Activated T-helper 2 cell treated with anti-CD3 and anti-CD28 coated beads, Interferon-gamma antibody, Interleukin-2, Interleukin-4, amounts not matched to agents 10 μg/mL and 5 μg/mL and 100 μg/mL, durations not matched to agents 14 hours and 24 hours and 36 hours (primary cell): ENCODE measurements at places on chromosomes 12 and 14. TPM values are rescaled to one million over a fixed set of nuclear protein-coding genes. Genes with fewer than 3 reads are reported as not detected.

DNA sequence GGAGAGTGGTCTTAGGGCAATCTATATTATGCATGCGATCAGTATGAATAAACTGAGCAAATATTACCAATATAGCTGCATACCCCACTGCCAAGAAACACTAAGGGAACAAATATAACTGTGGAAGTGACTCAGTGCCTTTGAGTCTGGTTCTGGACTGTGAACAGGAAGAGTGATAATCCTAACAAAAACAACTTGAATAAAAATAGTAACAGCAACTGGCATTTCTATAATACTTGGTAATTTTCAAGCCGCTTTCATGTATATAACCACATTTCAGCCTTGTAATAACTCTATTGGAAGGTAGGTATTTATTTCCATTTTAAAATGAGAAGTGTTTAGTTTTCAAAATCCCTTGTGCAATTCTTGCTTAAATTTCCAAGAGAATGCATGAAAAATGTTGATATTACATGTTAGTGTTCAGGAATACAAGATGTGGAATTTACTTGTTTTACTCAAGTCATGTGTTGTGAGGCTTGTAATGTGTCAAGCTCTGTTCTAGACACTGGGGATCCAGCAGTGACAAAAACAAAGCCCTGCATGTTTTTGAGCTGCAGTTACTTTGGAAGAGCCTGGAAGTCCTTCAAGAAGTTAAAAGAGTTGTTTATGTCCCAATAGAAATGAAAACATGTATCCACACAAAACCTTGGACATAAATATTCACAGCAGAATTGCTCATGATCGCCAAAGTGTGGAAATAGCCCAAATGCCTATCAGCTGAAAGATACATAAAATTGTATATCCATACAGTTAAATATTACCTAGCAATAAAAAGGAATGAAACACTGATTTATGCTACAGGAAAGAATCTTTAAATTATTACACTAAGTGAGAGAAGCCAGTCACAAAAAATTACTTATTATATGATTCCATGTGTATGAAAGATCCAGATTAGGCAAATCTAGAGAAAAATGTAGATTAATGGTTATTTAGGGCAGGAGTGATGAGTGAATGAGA, 338.1 kb upstream of the TMEM132C start:
- no peaks in the 10 kb centered on the region for H3K36me3 ChIP-seq
- H3K27me3 ChIP-seq = no peaks in the 10 kb centered on the region
- DNase-seq = no peak

DNA sequence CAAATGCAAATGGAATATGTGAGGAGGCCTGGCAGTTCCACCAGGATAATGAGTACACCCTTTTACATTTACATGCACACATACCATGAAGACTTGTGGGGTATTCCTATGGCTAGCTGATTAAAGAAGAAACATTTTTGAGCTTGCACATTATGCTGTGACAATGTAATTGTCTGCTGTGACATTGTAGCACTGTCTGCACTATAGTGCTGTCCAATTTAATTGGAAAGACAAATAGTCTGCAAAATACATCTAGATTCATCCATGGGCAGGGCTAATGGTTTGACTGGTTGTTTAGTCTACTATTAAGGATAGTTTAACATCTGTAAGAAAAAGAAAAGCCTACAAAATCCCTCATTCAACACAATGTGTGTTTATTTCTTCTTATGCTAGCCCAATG, 1005.6 kb upstream of the LRFN5 start:
- no peak for DNase-seq
- no peak overlapping the region for H3K4me3 ChIP-seq
- H3K27ac ChIP-seq = no peak overlapping the region
- no peaks in the 10 kb centered on the region for H3K27me3 ChIP-seq
- H3K4me1 ChIP-seq = no peaks in the 10 kb centered on the region
- H3K36me3 ChIP-seq = no peaks in the 10 kb centered on the region

GRCh38 chr12:103560604-103561101, 26.4 kb upstream of the STAB2 start:
- H3K27me3 ChIP-seq = peaks cover 4% of the 10 kb centered on the region
- no peaks in the 10 kb centered on the region for H3K36me3 ChIP-seq
- no peak overlapping the region for H3K27ac ChIP-seq
- no peaks in the 10 kb centered on the region for H3K4me1 ChIP-seq
- H3K4me3 ChIP-seq = no peak overlapping the region
- no peak for DNase-seq

DNA sequence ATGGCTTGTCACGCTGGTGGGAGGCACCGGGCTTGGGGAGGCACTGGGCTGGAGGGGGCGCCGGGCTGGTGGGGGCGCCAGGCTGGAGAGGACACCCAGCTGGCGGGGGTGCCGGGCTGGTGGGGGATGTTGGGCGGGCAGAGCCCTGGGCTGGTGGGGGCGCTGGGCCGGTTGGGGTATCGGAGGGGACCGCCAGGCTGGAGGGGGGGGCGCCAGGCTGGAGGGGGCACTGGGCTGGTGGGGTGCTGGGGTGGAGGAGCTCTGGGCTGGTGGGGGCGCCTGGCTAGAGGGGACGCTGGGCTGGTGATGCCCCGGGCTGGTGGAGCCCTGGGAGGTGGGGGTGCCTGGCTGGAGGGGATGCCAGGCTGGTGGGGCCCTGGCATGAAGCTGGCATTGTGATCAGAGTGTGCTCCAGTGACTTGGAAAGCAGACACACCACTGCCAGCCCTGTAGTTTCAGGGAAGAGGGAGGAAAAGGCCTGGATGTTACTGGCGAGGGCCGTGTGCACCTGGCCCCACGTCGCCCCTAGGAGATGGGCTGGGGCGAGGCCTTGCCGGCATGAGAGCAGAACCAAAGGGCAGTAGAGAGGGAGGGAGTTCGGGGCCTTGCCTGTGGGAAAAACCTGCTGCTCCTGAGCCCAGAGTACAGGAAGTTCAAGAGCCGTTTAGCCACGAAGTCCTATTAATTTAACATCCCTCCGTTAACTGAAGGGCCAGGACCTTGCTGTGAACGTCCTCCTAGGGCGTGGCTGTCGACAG, 13.1 kb downstream of the TEDC1 start:
- H3K4me3 ChIP-seq = no peak overlapping the region
- peaks cover 6% of the 10 kb centered on the region for H3K4me1 ChIP-seq
- no peak for DNase-seq

DNA sequence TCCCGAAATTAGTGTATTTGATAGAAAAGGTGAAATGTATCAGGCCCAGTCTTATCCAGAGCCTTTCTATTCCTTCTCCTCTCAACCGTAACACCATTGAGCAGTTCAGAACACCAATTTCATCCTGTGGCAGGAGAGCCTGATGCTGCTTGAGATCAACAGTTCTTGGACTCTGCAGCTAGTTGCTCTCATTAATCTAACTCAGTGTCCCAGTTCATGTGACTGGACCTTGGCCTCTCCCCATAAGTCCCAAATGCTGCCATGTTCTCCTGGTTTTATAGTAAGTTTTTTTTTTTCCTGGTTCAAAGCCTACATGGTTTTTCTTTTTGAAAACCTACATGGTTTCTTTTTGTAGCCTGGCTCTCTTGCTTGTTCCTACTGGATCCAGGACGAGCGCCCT, 293.9 kb downstream of the ITPR2 start:
- no peaks in the 10 kb centered on the region for H3K27me3 ChIP-seq
- H3K4me3 ChIP-seq = no peak overlapping the region
- no peaks in the 10 kb centered on the region for H3K36me3 ChIP-seq

GRCh38 chr12:89736995-89737394, 28.4 kb upstream of the ATP2B1 start:
- no peak overlapping the region for H3K27ac ChIP-seq
- H3K36me3 ChIP-seq = peaks cover 18% of the 10 kb centered on the region
- H3K4me3 ChIP-seq = no peak overlapping the region
- peaks cover 7% of the 10 kb centered on the region for H3K4me1 ChIP-seq
- no peaks in the 10 kb centered on the region for H3K27me3 ChIP-seq

ATF1 gene
- 58.8 and 63.0 TPM in 2 replicates for total RNA-seq

PMEL gene
- 0.32 and 0.37 TPM in 2 replicates for total RNA-seq

GRCh38 chr12:15684896-15685658, 104.1 kb downstream of the EPS8 start:
- H3K36me3 ChIP-seq = no peaks in the 10 kb centered on the region
- H3K4me3 ChIP-seq = no peak overlapping the region
- peaks cover 10% of the 10 kb centered on the region for H3K4me1 ChIP-seq

GRCh38 chr12:48768736-48769135, 20.2 kb downstream of the ADCY6 start:
- peaks cover 23% of the 10 kb centered on the region for H3K4me1 ChIP-seq
- H3K36me3 ChIP-seq = no peaks in the 10 kb centered on the region
- DNase-seq = no peak
- no peak overlapping the region for H3K4me3 ChIP-seq
- peaks cover 5% of the 10 kb centered on the region for H3K27me3 ChIP-seq

SAMD4A gene
- 4.3 and 5.1 TPM in 2 replicates for total RNA-seq

DNA sequence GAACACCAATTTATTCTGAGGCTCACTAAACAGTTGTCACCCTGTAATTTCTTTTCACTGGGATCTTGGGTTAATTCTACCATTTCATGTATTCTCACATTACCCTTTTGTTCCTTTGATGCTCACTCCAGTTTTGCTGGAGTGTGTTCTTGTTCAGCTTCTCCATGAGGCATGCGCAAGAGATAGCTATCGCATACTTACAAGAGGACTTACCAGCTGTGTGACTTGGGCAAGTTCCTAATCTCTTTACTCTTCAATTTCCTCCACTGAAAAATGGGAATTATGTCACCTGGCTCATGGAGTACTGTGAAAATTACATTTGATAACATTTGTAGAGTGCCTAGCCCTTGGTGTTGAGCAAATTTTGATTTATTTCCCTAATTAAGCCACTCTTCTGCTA, 56.5 kb upstream of the JDP2 start:
- no peaks in the 10 kb centered on the region for H3K4me1 ChIP-seq
- no peak overlapping the region for H3K27ac ChIP-seq
- no peaks in the 10 kb centered on the region for H3K36me3 ChIP-seq
- no peak overlapping the region for H3K4me3 ChIP-seq

GRCh38 chr12:46461907-46462640, 89.5 kb upstream of the SLC38A2 start:
- H3K27ac ChIP-seq = no peak overlapping the region
- DNase-seq = no peak
- H3K4me3 ChIP-seq = no peak overlapping the region
- H3K4me1 ChIP-seq = peaks cover 36% of the 10 kb centered on the region
- no peaks in the 10 kb centered on the region for H3K27me3 ChIP-seq

DNA sequence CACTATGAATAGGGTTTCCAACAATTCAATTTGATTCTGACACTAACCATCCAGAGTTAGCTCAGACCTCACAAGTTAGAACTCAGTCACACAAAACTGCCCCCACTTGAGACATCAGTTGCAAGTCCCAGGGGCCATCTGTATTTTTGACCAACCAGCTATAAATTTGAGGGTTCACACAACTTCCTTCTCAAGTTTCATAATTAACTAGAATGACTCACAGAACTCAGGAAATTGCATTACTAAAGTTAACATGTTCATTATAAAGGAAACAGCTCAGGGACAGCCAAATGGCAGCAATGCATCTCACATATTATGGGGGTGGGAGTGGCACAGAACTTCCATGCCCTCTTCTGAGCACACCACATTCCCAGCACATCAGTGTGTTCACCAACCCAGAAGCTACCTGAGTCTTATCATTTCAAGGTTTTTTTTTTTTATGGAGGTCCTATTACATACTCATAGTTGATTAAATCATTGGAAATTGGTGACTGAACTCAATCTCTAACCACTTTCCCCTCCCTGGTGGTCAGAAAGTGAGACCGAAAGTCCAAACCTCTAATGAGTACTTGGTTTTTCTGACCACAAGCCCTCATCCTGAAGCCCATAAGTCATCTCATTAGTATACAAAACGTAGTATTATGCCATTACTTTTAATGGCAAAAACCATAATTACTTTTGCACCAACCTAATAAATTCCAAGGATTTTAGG, 1721.5 kb upstream of the SEL1L start:
- no peak for DNase-seq
- no peak overlapping the region for H3K4me3 ChIP-seq
- H3K27me3 ChIP-seq = no peaks in the 10 kb centered on the region
- no peak overlapping the region for H3K27ac ChIP-seq

DNA sequence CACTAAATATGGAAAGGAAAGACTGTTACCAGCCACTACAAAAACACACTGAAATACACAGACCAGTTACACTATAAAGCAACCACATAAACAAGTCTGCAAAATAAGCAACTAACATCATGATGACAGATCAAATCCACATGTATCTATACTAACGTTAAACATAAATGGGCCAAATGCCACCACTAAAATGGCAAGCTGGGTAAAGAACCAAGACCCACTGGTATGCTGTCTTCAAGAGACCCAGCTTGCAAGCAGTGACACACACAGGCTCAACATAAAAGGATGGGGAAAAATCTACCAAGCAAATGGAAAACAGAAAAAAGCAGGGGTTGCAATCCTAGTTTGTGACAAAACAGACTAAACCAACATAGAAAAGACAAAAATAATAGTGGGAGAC, 260.9 kb upstream of the SSTR1 start:
- H3K4me3 ChIP-seq = no peak overlapping the region
- no peaks in the 10 kb centered on the region for H3K27me3 ChIP-seq
- H3K27ac ChIP-seq = no peak overlapping the region

DNA sequence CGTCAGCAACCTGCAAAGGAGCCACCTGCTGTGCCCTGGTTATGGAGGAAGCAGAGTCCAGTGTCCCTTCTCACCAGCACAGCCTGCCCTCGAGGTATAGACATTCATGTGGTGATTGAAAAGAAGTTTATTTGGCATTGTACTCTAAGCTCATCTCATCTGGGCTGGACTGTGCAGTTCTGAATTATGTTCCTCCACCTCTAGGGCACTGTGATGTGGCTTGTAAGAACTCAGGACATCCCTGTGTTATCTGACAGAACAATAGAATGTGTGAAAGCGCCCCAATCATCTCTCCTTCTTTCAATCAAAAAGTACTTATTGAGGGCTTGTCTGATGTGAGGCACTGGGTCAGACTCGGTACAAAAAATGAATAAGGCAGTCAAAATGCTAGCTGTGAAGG, 140.1 kb downstream of the DHRS2 start:
- H3K27ac ChIP-seq = no peak overlapping the region
- DNase-seq = no peak
- no peaks in the 10 kb centered on the region for H3K36me3 ChIP-seq
- no peak overlapping the region for H3K4me3 ChIP-seq
- H3K27me3 ChIP-seq = peaks cover 16% of the 10 kb centered on the region

KCNH3 gene
- total RNA-seq = 2.1 and 2.9 TPM in 2 replicates

GRCh38 chr12:112321245-112321644, 61.0 kb downstream of the HECTD4 start:
- H3K36me3 ChIP-seq = peaks cover 15% of the 10 kb centered on the region
- H3K4me1 ChIP-seq = peaks cover 7% of the 10 kb centered on the region
- DNase-seq = no peak

DTX3 gene
- total RNA-seq = 17.7 and 21.7 TPM in 2 replicates

DNA sequence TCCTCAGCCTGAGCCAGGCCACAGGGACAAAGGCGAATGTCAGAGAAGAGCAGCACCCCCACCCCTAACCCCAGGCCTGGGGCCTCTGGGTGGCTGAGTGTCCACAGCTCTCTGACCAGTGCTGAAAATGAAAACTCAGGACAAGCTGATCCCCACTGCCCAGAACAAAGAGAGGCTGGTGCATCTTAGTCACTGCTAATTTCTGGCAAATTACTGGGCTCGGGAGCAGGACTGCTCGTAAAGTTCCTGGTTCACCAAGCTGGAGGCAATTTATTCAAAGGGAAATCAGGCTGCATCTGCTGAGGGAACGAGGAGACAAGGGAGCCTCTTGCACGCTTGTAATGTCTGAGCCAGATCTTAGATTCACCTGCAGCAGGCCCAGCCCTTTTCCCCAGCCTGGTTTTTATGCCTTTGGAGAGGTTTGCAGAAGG, 43.2 kb downstream of the CALM1 start:
- no peaks in the 10 kb centered on the region for H3K4me1 ChIP-seq
- no peak overlapping the region for H3K4me3 ChIP-seq
- no peak for DNase-seq
- peaks cover 2% of the 10 kb centered on the region for H3K27me3 ChIP-seq

GRCh38 chr14:56661478-56661877, 81.9 kb downstream of the TMEM260 start:
- no peak overlapping the region for H3K27ac ChIP-seq
- H3K27me3 ChIP-seq = no peaks in the 10 kb centered on the region
- H3K4me3 ChIP-seq = no peak overlapping the region
- no peaks in the 10 kb centered on the region for H3K4me1 ChIP-seq
- no peaks in the 10 kb centered on the region for H3K36me3 ChIP-seq
